Vagina (tissue), 2 donors: ENCODE measurements at places on chromosomes 4 and X. TPM values are rescaled to one million over a fixed set of nuclear protein-coding genes. Genes with fewer than 3 reads are reported as not detected.
A peak's percentile ranks its signal among the peaks of the same experiment; 100 is the strongest.

- no peak overlapping the region for H3K4me3 ChIP-seq
- H3K4me1 ChIP-seq = no peaks in the 10 kb centered on the region
- DNase-seq = no peak
- H3K27me3 ChIP-seq = no peaks in the 10 kb centered on the region
- no peak overlapping the region for H3K27ac ChIP-seq
Measured at GRCh38 chr4:96352051-96352517, 512.2 kb downstream of the PDHA2 start.

Gene PPP1R2C
- not detected for total RNA-seq

Gene TECRL
- total RNA-seq = not detected

Gene XK
- total RNA-seq = 2.0 TPM

DNA sequence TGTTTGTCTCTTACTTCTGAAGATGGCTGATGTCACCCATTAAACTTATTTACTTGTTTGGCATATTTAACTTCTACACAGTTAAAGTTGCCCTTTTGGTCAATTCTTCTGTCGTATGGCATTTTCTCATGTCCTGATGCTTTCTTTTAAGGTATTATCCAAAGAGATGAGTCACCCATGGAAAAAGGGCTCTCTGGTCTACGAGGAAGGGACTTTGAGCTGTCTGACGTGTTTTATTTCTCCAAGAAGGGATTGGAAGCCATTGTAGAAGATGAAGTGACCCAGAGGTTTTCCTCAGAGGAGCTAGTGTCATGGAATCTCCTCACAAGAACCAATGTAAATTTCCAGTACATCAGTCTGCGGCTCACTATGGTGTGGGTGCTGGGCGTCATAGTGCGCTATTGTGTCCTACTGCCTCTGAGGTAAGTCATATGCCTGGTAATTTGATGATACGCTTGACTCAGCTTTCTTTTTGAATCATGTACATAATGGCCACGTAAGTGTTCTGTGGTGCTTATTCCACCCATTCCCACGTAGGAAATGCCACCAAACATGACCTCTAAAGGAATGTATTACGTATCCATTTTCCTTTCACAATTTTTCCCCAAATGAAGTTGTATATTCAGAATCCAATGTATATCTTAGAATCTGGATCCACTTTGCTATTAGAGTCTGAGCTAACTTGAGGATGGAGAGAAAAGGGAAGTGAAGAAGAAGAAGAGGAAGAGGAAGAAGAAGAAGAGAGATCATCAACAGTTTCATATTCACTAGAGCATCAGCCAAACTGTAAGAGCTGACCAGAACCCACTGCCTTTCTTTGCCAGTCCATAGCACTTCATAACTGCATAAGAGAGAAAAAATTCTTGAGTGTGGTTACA, 45.7 kb downstream of the GPAT3 start:
- H3K4me1 ChIP-seq = no peaks in the 10 kb centered on the region
- H3K36me3 ChIP-seq = no peaks in the 10 kb centered on the region
- H3K27me3 ChIP-seq = no peaks in the 10 kb centered on the region
- no peak overlapping the region for H3K27ac ChIP-seq
- no peak overlapping the region for H3K4me3 ChIP-seq

DNA sequence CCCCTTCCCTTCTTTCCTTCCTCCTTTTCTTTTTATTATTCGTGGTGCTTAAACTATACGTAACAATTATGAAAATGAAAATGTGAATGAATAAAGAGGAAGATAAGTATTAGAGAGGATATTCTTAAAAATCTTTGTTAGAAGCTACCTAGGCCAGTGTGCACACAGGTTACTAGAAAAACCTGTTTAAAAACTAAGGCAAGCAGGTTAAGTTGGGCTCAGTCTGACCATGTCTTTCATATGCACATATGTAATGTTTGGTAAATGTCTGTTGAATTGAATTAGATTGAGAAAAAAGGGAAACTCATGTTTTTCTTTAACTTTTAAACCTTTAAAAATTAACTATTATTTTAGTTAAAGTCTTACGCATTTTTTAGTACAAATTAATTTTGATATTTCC, 7.8 kb downstream of the SHROOM3 start:
- H3K36me3 ChIP-seq = no peaks in the 10 kb centered on the region
- H3K4me1 ChIP-seq = no peaks in the 10 kb centered on the region
- no peak for DNase-seq

DNA sequence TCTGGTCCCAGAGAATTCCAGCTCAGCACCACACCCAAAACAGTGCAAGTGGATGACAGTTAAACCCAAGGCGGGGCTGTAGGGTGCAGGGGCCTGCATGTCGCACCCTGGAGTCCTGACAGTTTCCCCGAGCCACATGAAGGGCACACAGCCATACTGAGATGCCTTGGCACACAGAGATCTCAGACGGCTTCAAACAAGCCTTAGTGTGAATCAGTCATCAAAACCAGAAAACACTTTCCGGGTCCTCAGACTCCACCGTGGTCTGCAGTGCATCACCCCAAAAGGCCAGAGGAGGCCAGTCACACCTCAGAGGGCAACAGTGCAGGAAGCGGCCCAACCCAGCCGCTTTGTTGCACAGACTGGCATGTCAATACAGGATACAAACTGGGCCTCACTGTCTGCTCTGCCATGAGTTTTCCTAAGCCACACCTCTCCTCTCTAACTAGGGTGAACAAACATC, 64.6 kb upstream of the ENPP6 start:
- H3K27ac ChIP-seq = no peak overlapping the region
- peaks cover 14% of the 10 kb centered on the region for H3K4me1 ChIP-seq
- H3K4me3 ChIP-seq = no peak overlapping the region
- no peaks in the 10 kb centered on the region for H3K36me3 ChIP-seq
- DNase-seq = no peak
- no peaks in the 10 kb centered on the region for H3K27me3 ChIP-seq

Gene CFI
- total RNA-seq = 15.0 TPM

DNA sequence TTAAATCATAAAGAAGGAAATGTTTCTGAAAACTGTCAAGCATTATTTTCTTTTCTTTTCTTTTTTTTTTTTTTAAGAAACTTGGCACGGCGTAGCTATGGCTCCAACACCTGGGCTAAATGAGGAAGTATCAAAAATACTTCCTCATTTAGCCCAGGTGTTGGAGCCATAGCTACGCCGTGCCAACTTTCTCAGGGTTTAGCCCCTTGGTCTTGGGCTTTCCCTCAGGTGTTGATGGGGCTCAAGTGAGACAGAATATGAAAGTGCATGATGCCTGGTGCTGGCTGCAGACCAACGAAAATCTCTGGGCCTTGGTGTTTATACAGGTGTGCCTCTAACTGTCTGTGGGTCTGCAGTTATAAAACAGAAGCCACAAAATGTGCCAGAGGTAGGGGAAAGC, 132.7 kb downstream of the ARHGAP24 start:
- H3K27ac ChIP-seq = no peak overlapping the region
- H3K4me1 ChIP-seq = no peaks in the 10 kb centered on the region
- no peak overlapping the region for H3K4me3 ChIP-seq
- no peaks in the 10 kb centered on the region for H3K36me3 ChIP-seq
- no peaks in the 10 kb centered on the region for H3K27me3 ChIP-seq
- no peak for DNase-seq

GRCh38 chrX:1466232-1466661, 13.5 kb upstream of the ASMTL start:
- H3K36me3 ChIP-seq = no peaks in the 10 kb centered on the region
- DNase-seq = peak; percentile 81
- H3K27me3 ChIP-seq = no peaks in the 10 kb centered on the region
- H3K4me3 ChIP-seq = no peak overlapping the region

GRCh38 chrX:53630261-53630660, 56.3 kb downstream of the HUWE1 start:
- no peak overlapping the region for H3K27ac ChIP-seq
- H3K27me3 ChIP-seq = no peaks in the 10 kb centered on the region
- no peaks in the 10 kb centered on the region for H3K4me1 ChIP-seq
- no peak overlapping the region for H3K4me3 ChIP-seq
- DNase-seq = no peak

GRCh38 chr4:152926959-152927358, 9.2 kb upstream of the FHDC1 start:
- no peaks in the 10 kb centered on the region for H3K36me3 ChIP-seq
- no peak for DNase-seq
- no peaks in the 10 kb centered on the region for H3K27me3 ChIP-seq
- no peak overlapping the region for H3K4me3 ChIP-seq
- H3K27ac ChIP-seq = no peak overlapping the region
- no peaks in the 10 kb centered on the region for H3K4me1 ChIP-seq

- no peak overlapping the region for H3K27ac ChIP-seq
- H3K27me3 ChIP-seq = no peaks in the 10 kb centered on the region
- DNase-seq = no peak
- no peaks in the 10 kb centered on the region for H3K4me1 ChIP-seq
Measured at GRCh38 chr4:125911481-125911880, 596.7 kb downstream of the FAT4 start.

DNA sequence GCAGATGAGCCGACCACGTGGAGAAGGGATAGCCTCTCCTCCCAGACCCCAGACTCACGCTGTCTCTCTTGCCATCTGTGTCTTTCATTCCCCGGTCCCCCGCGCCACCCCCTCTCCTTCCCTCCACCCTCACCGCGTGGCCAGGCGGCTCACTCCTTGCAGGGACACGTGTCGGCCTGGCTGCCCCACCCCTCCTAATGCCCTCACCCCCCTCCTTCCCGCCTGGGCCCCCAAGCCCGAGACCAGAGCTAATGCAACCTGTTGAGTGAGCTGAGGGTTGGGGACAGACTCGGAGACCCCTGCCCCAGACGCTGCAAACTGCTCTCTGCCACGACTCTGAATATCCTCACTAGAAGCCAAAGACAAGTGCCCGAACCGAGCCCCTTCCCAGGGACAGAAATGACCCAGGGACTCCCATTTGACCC, 1.8 kb downstream of the SLC38A5 start:
- H3K36me3 ChIP-seq = no peaks in the 10 kb centered on the region
- no peaks in the 10 kb centered on the region for H3K4me1 ChIP-seq
- H3K4me3 ChIP-seq = peak overlapping the region; percentile 34
- H3K27me3 ChIP-seq = no peaks in the 10 kb centered on the region
- DNase-seq = no peak

DNA sequence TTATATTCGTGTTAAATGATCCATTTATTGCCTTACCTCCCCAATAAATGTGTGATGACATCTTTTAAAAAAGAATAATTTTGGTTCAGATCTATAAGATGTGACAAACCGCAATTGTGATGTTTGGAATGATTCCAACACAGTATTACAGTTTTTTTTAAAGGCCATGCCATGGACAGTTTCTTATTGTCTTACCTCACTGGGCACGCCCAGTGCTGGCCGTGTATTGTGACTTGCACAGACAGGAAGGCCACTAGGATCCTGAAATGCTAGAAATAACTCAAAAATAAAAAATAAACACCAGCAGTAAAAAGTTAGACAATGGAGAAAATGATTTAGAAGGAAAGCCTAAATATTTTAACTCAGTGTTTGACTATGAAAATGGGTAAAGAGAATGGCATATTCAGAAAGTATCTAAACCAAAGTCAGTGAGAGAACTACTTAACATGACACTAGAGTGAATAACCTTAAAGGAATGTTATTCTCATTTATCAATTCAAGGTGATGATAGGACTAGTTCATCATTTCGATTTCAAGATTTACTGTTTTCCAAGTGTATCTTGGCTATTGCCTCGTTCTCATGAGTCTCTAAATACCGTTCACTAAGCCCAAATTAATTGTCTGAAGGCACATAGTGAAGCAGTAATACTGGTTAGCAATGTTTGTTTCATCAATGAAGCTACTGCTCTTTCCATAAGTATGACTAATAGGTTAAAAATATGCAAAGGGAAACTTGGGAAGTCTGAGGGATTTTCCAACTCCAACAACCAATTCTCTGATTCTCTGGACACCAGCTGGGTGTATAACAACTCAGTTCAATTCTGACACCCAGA, 46.1 kb upstream of the VEGFC start:
- no peak for DNase-seq
- no peaks in the 10 kb centered on the region for H3K4me1 ChIP-seq
- H3K27ac ChIP-seq = no peak overlapping the region
- no peaks in the 10 kb centered on the region for H3K27me3 ChIP-seq
- H3K4me3 ChIP-seq = no peak overlapping the region

DNA sequence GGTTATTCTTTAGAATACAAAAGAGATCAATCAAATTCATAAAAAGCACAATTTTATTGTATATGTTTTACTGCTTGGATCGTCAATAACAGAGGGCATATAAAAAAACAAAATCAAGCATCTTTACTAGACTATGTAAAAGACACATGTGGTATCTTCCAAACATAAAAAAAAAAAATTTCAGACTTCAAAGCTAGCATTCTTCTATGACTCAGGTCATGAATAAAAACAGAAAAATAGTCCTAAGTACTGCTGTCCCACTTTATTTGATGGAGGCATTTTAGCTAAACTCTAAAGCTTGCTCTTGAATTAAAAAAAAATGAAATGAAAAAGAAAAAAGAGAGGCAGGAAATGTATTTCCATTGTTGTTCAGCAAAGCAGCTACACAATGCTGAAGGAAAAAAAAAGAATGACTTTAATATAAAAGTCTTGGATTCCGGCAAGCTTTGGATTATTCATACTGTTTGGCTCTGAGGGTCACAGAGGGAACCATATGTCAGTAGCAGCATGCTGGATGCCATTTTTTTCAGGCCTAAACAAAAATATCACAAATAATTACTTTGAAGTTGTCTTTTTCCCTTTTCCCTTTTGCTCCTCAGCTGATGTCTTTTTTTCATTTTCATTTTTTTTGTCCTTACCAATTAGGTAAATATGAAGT, 249.1 kb upstream of the DIAPH2 start:
- no peak overlapping the region for H3K4me3 ChIP-seq
- H3K36me3 ChIP-seq = no peaks in the 10 kb centered on the region
- peak overlapping the region; percentile 17 for H3K27ac ChIP-seq
- DNase-seq = no peak
- H3K4me1 ChIP-seq = peaks cover 17% of the 10 kb centered on the region
- H3K27me3 ChIP-seq = no peaks in the 10 kb centered on the region

Gene SPANXN3
- total RNA-seq = not detected

DNA sequence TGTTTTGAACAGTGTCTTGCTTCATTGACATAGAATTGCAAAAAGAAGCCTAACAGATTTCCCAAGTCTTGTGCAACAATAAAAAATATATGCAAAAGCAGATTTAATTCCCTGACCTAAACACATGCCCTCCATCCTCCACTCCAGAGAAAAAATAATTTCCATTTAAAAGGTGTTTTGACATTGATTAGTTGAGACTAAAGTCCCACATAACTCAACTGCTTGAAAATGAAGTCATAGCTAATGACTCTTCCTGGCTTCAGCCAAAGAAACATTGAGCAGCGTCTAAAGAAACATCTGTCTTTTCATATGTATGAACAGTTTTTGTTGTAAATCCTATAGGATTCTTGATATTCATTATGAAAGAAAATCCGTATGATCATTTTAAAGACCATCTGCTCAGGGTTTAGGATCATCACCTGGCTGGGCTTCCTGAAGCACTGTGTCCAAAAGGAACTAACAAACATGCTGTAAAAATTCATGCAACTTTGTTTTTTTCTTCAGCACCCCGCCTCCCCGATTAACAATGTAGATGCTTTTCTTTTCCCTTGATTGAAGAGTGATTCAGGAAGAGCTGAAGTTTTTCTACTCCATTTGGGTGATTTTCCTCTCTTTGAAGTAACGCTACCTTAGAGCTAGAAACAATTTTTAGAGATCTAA, 273.4 kb downstream of the HS3ST1 start:
- H3K27ac ChIP-seq = no peak overlapping the region
- DNase-seq = no peak
- H3K4me1 ChIP-seq = no peaks in the 10 kb centered on the region
- no peaks in the 10 kb centered on the region for H3K36me3 ChIP-seq

- H3K36me3 ChIP-seq = no peaks in the 10 kb centered on the region
- H3K27ac ChIP-seq = no peak overlapping the region
- DNase-seq = no peak
- H3K27me3 ChIP-seq = no peaks in the 10 kb centered on the region
- no peak overlapping the region for H3K4me3 ChIP-seq
Measured at GRCh38 chrX:107823456-107823855, 2.2 kb upstream of the MID2 start.

- no peaks in the 10 kb centered on the region for H3K4me1 ChIP-seq
- H3K4me3 ChIP-seq = no peak overlapping the region
- no peaks in the 10 kb centered on the region for H3K36me3 ChIP-seq
- DNase-seq = no peak
Measured at GRCh38 chr4:81571105-81571504, 99.4 kb upstream of the RASGEF1B start.

Gene ZNF711
- total RNA-seq = 2.2 TPM
